ENCODE measurements at places on chromosomes 1 and 21.

DNA sequence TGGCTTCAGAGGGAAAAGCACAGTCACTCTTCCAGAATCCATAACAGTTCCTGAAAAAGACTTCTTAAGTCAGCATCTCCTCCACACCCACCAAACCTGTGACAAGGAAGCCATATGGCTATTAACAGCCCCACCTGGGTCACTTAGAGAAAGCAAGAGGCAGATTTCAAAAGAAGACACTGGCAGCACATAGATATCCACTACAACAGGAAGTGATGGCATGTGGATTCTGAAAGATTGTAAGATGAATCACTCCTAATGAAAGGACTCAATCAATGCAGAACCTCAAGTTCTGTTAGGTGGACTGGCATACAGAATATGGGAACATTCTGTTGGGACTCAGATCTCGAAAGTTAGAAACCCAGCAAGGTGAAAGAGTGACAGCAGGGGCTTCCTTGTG lies 365.9 kb downstream of the TGFB2 start:
- DNase-seq = no peak

DNA sequence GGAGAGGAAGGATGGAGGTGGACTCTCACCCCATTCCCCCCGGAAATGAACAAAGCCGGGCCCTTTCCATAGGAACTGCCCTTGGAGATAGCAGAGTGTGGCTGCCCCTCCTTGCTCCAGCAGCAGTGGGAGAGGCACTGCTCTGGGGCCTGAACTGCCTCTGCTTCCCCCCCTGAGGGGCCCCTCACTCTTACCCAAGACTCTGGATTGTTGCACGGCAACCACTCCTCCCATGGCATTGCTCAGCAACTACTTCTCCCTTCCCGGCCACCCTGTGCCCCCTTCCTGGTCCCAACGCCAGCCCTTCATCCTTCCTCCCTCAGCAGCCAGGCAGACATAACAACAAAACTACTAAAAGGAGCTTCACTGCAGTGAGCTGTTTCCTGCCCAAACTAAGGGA lies 3.0 kb upstream of the ACKR1 start:
- DNase-seq = no peak

DNA sequence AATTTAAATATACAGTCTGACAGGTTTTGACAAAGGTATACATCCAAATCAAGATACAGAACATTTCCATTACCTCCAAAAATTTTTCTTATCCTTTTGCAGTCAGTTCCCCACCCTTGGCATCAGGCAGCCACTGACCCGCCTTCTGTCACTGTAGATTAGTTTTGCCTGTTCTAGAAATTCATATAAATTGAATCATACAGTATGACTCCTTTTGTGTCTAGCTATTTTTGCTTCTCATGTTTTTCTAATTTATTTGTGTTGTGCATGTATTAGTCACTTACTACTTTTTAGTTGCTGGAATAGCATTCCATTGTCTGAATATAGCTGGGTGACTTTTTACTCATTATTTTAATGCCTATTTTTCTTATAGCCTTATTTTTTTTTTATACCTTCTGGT lies 3.8 kb downstream of the UTP25 start:
- no peak for DNase-seq

- DNase-seq = no peak
These were observed 3.4 kb upstream of the GPR89B start for GRCh38 chr1:147924813-147925212.

DNA sequence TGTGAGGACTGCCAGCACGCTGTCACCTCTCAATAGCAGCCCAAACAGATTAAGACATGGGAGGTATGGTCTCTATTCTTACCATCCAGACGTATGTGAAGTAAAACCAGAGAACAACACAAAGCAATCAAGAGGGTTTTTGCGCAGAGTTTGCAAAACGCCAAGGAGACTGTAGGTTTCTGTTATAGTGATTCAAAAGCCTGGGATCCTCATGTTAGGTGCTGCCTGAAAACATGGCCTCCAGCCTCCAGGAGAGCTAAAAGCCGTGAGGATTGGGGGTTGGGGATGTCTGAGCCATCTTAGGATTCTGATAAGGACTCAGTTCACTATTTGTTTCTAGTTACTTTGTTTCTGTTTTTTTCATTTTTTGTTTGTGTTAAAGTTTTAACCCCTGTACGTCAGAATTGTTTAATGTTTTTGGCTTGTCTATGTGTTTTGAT lies 4.2 kb upstream of the CCT8 start:
- DNase-seq = no peak

GRCh38 chr1:12573015-12573825 lies 44.8 kb downstream of the DHRS3 start:
- no peak for DNase-seq

DNA sequence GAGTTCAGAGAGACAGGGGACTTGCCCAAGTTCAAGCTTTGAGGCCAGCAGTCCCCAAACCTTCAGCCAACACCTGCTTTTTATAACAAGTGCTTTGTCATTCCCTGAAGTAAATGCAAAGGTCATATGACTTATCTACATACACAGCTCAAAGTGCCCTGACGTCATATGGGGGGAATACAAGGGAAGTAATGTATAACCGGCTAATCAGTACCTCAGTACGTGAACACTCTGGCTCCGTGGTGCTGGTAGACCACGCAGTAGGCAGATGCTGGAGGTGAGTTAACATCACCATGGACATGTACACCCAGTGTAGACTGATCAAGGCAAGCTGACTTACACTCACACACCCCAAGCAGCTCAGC lies 60.0 kb downstream of the BACE2 start:
- DNase-seq = no peak
